ENCODE measurements at places on chromosomes 7 and 10.

DNA sequence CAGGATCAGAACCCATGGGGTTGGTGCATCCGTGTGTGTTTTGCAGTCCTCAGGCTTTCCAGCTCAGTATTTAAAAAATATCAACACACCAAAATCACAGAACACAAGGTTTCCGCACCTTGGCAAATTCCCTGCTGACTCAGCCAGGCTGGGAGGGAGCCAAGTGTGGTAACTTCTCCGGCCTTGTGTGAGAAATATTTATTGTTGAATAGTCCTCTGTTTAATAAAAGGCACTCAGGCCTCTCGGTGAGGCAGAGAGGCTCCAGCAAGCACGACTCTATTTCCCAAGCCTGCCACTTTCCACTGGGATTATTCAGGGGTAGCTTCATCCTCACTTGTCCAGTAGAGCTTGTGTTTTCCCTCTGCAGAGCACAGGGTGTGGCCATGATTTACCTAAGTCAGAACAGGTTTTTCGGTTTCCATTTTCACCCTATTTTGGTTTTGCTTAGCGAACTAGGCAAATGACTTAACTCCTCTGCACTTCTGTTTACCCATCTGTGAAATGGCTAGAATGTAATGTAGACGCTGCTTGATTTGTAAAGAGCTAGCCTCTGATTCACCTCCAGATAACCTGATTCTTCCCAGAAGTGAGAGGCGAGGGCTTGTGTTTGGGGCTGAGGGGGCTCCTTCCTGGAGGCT is 13.0 kb upstream of the CHST15 start:
- no peak for DNase-seq

GRCh38 chr10:133341983-133342382 is 5.2 kb upstream of the PRAP1 start:
- no peak for DNase-seq

GRCh38 chr10:86282664-86283465 is 83.7 kb downstream of the GRID1 start:
- no peak for DNase-seq

DNA sequence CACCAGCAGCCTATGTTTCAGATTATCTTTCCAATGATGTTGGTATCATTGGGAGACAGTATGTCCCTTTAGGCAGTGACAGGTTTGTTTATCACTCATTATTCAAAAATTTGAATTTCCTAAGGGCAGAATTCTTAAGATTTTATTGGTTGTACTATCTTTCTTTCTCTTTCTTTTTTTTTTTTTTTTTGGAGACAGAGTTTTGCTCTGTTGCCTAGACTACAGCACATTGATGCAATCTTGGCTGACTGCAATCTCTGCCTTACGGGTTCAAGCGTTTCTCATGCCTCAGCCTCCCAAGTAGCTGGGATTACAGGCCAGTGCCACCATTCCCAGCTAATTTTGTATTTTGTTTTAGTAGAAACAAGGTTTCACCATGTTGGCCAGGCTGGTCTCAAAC is 111.2 kb downstream of the PON1 start:
- DNase-seq: no peak

GRCh38 chr7:99098286-99098823 is 45.6 kb downstream of the SMURF1 start:
- DNase-seq: no peak

DNA sequence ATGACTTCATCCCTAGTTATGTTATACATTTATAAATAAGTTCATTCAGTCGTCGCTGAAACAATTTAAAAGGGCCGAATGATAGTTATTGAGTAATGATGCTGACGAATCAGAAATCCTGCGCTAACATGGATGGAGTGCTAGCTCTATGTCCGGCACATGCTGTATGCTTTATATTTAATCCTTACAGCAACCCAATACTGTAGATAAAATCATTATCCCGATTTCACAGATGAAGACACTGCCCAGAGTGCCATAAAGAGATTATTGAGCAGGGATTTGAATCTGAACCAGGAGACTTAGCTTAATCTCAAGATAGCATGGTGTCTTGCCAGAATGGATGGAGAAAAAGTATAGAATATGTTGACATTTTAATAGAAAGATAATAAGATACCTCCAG is 1.1 kb upstream of the ICA1 start:
- DNase-seq: no peak

DNA sequence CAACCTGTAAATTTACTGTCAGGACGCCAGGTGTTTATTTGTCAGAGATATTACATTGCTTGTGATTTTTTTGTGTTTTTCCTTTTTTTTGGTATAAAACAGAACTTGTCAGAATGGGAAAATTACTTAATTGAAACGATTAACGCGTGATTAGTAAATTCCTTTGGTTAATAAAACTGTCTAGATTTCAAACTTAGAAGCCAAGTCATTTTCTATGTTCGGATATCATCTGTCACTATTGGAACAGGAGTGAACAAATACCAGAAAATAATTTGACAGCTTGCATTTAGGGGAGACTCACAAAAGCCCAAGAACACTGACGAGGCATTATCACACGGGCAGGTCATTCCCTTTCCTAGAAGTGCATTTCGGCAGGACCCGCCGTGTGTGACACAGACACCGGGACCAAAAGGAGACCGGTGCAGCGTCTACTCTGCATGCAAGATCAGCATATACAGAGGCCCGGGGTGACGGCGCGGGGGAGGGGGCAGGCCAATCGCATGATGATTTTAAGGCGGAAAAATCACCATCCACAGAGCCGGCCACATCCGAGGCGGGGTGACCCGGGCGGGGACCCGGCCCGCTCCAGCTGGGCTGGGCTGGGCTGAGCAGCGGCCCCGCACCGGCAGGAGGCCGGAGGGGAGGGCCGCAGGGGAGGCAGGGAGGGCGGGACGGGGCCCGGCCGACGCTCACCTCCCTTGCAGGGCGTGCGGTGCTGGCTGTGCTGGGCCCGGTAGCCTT is 841 bp downstream of the GLUD1 start:
- DNase-seq: peak; percentile 45

GRCh38 chr10:104331208-104331838 is 6.9 kb downstream of the ITPRIP start:
- no peak for DNase-seq

GRCh38 chr7:6159097-6159483 is 113.3 kb downstream of the CYTH3 start:
- no peak for DNase-seq

DNA sequence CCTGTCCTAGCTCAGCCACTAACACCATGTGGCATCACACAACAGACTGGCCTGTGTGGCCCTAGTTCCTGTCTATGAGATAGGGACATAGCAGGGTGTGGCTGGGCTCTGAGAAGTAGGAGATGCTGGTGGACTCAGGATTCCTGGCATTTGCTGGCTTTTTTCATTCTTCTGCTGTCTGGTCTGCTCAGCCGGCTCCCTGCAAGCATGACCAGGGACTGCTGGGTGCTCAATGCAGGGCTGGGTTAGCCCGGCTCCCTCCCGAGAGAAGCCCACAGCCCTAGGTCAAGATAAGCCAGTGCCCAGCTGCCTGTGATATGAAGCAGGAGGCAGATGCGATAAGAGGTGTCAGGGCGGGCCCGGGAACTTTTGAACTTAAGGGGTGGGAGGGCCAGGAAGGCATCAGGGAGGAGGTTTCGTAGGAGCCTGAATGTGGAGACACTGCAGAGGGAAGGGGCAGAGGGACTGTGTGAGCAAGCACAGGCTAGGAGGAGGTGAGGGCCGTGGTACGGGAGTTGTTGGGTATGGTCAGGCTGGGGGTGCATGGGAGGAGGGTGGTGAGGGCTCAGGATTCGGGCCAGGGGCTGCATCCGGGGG is 3.5 kb downstream of the AQP1 start:
- DNase-seq: no peak

GRCh38 chr7:16129431-16130110 is 291.8 kb downstream of the CRPPA start:
- DNase-seq: no peak

DNA sequence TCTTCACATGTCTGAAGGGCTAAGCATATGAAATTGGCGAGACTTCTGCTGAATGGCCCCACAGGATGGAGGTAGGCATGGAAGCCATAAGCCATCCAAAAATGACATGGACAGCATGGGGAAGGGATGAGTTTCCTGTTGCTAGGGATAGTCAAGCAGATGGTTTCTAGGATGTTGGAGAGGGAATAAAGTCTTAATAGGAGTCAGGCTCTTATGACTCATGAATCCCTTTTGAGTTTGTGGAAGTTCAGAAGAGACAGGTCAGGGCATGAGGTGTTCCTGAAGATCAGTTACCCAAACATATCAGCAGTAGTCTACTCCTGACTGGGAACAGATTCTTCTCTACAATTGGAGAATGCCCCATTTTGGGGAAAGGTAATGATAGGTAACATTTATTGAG is 243.9 kb downstream of the REEP3 start:
- DNase-seq: no peak

GRCh38 chr7:158422196-158422886 is 165.3 kb downstream of the PTPRN2 start:
- no peak for DNase-seq

- DNase-seq: no peak
Measured at GRCh38 chr10:15763006-15763405, 43.3 kb upstream of the ITGA8 start.

DNA sequence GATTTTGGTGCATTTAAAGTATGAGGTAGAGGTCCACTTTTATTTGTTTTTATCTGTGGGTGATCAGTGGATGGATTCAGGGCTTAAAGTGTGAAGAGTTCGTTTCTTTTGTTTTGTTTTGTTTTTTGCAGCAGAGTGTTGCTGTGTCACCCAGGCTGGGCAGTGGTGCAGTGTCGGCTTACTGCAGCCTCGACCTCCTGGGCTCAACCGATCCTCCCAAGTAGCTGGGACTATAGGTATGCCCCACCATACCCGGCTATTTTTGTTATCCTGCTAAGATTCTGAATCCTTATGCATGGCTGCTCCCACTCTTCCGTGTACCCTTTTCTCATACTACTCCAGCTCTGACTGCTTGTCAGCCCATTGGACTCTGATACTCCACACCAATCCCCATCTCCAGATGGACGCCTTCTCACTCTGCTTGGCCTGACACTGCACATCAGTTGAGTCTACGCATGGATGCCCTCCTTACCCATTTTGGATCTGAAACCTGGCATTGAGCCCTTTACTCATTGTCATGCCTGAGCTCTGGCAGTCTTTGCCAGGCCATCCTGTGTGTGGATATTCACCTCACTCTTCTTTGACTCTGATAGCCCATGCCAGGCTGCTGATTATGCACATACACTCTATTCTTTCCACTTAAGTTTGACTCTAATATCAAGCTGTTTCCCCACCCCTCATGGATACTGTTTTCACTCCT is 119.5 kb downstream of the CCSER2 start:
- no peak for DNase-seq

- no peak for DNase-seq
Measured at GRCh38 chr7:27735165-27735564, 4.8 kb upstream of the TAX1BP1 start.

GRCh38 chr7:149880638-149881311 is 7.0 kb downstream of the ATP6V0E2 start:
- DNase-seq: no peak

DNA sequence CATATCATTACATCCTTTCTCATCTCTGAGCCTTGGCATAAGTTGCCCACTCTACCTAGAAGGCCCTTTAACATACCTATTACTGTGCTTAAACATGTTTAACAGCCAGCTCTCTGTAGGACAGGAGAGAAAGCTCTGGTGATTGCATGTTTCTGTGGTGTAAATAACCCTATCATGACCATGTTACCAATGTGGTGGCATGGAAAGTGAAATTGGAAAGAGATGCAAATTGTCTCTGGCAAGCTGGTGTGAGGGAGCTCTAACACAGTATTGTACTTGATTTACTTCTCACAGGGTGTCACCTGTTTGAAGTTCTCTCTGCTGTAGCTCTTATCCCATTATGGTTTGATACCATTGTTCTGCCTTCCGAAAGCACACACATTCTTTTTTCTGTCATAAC is 231.8 kb upstream of the DKK1 start:
- DNase-seq: no peak

DNA sequence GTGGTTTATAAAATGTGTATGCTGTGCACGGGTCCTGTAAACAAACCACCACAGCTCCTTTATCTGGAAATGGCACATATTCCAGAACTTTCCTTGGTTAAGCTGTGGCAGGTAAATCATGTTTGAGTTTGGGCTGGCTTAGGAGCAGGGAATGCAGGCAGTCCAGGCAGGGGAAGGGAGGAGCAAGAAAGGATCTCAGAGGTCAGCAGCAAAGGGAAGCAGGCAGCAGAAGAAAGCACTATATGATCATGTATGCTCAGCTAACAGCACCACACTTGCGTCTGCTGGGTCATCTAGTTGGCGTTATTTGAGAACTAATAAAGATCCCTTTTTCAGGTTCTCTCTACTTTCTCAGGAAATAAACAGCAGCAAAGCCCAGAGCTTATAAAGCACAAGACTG is 7.8 kb downstream of the ICA1 start:
- no peak for DNase-seq

GRCh38 chr7:156640949-156641485 is 443 bp downstream of the RNF32 start:
- no peak for DNase-seq

DNA sequence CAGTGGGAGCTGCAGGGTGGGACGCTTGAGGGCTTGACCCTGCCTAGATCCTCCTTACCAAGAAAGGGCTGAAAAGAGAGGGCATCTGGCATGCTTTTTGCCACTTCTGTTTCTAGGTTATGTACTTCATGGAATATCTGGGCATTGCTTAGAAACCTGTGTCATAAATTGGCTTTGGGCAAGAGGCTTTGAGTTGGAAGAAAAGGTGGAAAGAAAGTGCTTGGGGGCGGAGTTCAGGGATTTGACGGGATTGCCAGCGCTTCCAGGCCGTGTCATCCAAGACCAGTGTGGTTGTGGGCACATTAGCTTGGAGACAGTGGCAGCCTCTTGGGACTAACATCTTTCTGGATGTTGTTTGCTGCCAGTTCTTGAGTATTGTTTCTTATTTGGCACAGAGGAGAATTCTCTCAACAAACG is 825 bp downstream of the ZNF862 start:
- DNase-seq: no peak

DNA sequence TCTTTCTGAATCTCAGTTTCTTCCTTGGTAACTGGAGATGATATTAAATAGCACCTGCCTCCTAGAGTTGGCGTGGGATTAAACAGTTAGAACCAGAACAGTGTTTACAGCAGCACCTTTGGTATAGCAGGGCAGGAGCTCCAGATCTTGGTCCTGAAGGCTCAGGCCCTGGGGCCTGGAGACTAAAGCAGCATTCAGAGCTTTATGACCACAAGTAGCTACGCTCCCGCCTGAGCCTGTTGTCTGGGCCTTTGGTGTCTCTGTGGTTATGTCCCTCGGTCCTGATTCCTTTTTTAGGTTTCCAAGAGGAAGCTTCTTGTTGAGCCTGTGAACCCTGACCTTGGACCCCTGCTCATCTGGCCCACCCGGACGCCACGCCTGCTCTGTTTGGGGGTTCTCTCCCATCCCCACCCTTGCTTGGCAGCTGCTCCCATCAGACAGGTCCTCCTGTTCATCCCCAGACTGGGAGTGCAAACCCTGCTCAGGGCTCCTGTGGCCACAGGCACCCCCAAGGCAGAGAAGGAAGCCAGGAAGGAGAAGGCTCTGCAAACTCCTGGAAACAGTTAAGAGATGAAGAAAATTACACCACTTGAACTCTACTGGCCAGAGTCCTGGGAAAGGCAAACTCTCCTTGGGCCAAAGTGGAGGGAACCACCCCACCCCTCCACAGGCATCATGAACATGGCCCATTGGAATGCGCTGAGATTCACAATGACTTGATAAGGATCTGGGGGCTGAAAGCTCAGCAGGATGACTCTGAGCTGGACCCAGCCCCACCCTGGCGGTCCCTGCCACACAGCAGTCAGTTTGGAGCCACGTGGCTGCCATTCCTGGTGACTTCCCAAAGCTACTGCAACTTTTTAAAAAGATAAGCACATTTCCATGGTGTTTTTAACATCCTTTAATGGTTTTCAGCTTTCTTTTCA is 50.1 kb upstream of the TMEM72 start:
- DNase-seq: no peak

- peak; percentile 19 for DNase-seq
Measured at GRCh38 chr7:123624527-123625183, 23.0 kb downstream of the ASB15 start.

Measured in stimulated activated CD8-positive, alpha-beta memory T cell treated with anti-CD3 and anti-CD28 coated beads, Interleukin-2, amount 100 ng/mL, for 1 hour (primary cell).